ENCODE measurements at places on chromosomes 2 and 18. TPM values are rescaled to one million over a fixed set of nuclear protein-coding genes. Genes with fewer than 3 reads are reported as not detected.

The PMAIP1 gene
- total RNA-seq = 20.3 TPM

The TMEM214 gene
- total RNA-seq = 60.9 TPM

The GKN1 gene
- not detected for total RNA-seq

The ATP6V1C2 gene
- not detected for total RNA-seq

The ING5 gene
- total RNA-seq = 73.1 TPM

The TUBA4B gene
- not detected for total RNA-seq

The PRSS56 gene
- not detected for total RNA-seq

The DNAJB2 gene
- total RNA-seq = 102 TPM

The MYO7B gene
- 0.58 TPM for total RNA-seq

The NEURL3 gene
- 0.39 TPM for total RNA-seq

The SLC40A1 gene
- 18.4 TPM for total RNA-seq

The LRRC30 gene
- not detected for total RNA-seq

The ACP1 gene
- 97.0 TPM for total RNA-seq

The TMBIM1 gene
- total RNA-seq = 100 TPM

The LRATD1 gene
- not detected for total RNA-seq

The SMPD4 gene
- 55.8 TPM for total RNA-seq

The C2orf80 gene
- not detected for total RNA-seq

Measured in naive thymus-derived CD8-positive, alpha-beta T cell (primary cell).